ENCODE measurements at places on chromosomes 5 and 9.

- DNase-seq = no peak
These were observed 1.2 kb downstream of the PDE8B start for GRCh38 chr5:77211691-77212047.

- no peak for DNase-seq
These were observed 247.9 kb upstream of the TRPC7 start for GRCh38 chr5:136613230-136613629.

DNA sequence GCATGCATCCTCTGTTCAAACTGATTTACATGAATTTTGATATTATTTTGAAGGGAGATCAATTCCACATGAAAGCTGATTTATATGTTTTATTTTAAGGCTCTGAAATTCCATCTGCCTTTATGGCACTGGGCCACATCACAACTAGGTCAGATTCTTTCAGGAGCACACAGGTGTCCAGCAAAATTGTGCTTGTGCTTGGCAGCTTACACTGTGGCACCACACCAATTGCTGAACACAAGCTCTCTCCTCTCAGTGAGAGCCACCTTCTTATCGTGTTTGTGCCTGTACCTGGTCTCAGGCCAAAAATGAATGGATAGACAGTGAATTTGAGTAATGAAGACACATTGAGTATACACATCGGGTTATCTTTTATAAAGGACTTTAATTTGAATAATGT, 200.4 kb downstream of the CDH10 start:
- DNase-seq = no peak

GRCh38 chr5:107149243-107150005, 521.3 kb downstream of the EFNA5 start:
- DNase-seq = no peak

- DNase-seq = no peak
These were observed 413 bp upstream of the OXCT1 start for GRCh38 chr5:41870627-41871048.

DNA sequence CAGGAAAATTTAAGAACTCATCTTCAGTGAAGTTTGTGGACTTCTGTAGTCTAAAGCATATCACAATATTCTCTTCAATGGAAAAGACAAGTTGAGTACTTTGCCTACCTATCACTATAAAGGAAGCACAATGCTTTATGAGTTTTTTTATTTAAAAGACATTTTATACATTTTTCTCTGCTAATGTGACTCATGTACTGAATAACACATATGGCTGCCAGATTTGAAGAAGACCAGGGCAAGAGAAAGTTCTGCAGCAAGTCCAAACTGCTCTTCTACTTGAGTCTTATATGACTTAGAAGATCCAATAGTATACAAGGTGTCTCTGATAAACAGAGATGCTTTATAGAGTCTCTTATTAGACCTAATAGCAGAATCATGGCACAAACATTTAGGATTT, 978.4 kb downstream of the TLE4 start:
- no peak for DNase-seq

DNA sequence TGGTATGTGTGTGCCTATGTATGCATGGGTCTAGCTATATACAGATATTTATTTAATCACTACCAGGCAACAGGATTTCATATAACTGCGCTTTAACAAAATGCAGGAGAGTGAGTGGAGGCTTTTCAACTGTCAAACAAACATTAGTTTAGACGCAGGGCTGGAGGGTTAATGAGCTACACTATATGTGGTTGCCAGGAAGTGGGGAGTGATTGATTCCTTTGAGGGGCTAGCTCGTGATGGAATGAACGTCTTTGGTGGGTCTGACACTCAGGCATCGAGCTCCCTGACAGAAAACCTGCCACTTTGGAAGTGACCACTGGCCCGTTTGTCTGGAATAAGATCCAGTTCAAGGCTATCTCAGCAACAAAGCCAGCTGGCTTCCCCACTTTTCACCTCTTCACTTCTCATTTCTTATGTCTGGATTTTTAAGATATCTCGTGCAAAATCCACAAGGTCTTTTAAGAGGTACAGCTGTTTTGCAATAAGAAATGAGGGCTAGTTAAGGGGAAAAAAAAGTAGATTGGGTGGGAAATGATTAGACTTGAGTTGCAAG, 78.0 kb downstream of the CFAP77 start:
- DNase-seq = no peak

DNA sequence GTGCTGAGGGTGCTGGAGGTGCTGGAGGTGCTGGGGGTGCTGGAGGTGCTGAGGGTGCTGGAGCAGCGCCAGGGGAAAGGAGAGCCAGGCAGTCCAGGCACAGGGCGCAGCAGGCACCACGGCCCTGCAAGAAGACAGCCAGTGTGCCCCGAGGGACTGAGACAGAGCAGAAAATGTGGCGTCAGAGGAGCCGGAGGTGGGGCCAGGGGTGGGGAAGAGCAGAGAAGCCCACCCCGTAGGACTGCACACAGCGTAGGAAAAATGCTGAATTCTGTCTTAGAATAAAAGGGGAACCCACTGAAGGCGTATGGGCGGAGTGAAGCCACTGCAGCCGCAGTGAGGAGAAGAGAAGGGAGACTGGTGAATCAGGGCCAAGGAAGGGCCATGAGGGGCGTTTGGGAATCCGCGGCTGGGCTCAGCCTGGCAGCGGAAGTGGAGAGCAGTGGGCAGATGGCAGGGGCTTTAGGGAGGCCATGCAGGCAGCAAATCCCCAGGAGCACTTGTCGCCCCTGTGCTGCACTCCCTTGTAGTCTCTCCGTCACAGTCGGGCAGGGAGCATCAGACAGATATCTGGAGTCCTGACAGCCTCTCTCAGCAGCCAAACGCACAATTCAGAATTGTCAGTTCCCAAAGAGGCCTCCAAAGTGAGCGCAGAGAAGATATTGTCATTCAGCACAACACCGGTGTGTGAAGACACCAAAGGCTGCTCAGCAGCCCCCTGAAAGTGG, 35.9 kb upstream of the LECT2 start:
- no peak for DNase-seq

DNA sequence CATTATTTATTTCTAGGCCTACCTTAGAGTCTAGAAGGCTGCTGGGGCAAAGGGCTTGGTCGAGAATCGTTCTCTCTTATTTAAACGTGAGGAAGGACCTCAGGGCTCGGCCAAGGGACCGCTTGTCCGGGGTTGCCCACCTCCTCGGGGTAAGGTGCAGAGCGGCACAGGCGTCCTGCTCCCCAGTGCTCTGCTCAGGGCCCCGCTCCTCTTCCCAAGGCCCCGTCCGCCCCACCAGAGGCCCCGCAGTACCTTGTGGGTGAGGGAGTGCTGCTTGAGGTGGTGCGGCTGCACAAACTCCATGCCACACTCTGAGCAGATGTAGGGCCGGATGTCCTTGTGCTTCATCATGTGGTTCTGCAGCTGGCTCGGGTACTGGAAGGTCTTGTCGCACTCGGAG, 47.3 kb downstream of the ZNF366 start:
- DNase-seq = no peak

DNA sequence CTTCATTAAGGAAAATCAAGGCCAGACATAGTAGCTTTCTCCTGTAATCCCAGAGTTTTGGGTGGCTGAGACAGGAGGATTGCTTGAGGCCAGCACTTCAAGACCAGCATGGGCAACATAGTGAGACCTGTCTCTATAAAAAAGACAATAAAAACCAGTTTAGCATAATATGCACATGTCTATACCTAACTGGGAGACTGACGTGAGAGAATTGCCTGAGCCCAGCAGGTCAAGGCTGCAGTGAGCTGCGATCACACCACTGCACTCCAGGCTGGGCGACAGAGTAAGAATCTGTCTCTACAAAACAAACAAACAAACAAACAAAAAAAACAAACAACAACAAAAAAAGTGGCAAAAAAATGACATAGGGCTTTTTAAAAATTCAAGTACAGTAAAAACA, 820.8 kb downstream of the MTRR start:
- DNase-seq = no peak

DNA sequence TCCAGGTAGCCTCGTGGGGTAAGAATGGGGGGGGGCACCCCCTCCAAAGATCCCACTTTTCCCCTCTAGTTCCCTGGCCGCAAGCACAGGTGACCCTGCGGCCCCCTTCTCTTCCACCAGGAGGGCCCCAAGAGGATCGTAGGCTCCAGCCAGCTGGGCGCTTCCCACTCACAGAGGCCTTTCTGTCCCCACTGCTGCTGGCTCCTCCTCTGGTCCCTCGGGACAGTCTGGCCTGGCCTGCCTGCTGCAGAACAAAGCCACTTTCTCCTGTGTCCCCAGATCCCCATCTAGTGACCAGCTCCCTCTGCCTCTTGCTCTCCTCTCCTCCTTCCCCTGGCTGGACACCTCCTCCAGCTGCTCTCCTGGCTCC, 534 bp upstream of the SAPCD2 start:
- peak; percentile 51 for DNase-seq

DNA sequence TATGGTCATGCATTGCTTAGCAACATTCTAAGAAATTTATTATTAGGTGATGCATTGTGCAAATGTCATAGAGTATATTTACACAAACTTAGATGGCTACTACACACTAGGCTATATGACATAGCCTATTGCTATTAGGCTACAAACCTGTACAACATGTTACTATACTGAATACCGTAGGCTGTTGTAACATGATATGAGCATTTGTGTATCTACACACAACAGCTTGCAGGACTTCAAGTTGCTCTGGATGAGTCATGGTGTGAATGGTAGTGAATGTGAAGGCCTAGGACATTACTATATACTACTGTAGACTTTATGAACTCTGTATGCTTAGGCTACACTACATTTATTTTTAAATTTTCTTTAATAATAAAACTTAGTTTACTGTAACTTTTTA, 107.2 kb upstream of the MAMDC2 start:
- DNase-seq = no peak

- no peak for DNase-seq
These were observed 885 bp downstream of the MPDZ start for GRCh38 chr9:13278368-13279246.

Measured in GM13977 (cell line).